ENCODE measurements at places on chromosomes 2 and 18.

GRCh38 chr2:150484461-150485021 lies 2.9 kb downstream of the RND3 start:
- DNase-seq: no peak

- DNase-seq: no peak
Observed at GRCh38 chr2:150142561-150142960, 344.9 kb downstream of the RND3 start.

GRCh38 chr2:15938803-15939555 lies 1.4 kb upstream of the MYCN start:
- no peak for DNase-seq

DNA sequence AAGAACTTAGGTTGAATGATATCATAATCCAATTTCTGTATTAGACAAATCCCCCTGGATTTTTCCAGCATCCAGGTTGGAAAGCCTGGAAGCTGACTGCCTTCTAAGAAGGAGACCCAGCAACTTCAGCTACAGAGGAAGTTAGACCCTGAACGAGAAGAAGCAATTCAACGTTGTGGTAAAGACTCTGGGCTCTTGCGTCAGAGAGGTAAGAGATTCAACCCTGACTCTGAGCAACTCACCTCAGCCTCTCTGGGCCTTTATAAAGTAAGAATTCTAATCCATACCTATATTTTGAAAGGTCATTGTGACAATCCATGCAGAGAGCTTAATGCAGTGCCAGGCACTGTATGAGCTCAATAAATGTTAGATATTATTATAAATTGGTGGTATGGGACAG lies 9.7 kb downstream of the E2F6 start:
- no peak for DNase-seq

DNA sequence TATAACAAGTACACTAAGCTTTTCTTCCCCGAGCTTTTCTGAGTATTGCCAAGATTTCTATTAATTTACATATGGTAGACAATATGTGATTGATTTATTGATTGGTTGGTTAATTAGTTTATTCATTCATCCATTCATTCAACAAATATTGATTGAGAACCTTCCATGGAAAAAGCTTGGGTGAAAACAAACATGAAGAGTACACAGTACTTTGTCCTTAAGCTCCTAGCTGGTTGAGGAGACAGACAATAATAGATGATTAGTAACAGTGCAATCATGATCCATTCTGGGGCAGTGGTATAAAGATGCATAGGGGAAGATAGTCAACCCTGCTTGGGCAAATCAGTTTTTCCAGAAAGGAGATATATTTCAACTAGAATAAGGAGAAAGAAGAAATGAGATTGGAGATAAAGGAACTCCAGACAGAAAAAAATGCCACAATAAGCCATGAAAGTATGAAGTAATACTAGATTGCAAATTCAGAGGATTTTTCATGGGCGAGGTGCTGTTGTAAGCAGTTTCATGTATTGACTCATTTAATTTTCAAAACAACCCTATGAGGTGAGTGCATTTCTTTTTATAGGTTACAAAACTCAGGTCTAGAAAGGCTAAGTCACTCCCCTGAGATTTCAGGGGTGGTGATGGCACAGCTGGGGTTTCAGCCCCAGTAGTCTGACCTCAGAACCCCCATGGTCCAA lies 129.5 kb downstream of the RND3 start:
- DNase-seq: no peak

DNA sequence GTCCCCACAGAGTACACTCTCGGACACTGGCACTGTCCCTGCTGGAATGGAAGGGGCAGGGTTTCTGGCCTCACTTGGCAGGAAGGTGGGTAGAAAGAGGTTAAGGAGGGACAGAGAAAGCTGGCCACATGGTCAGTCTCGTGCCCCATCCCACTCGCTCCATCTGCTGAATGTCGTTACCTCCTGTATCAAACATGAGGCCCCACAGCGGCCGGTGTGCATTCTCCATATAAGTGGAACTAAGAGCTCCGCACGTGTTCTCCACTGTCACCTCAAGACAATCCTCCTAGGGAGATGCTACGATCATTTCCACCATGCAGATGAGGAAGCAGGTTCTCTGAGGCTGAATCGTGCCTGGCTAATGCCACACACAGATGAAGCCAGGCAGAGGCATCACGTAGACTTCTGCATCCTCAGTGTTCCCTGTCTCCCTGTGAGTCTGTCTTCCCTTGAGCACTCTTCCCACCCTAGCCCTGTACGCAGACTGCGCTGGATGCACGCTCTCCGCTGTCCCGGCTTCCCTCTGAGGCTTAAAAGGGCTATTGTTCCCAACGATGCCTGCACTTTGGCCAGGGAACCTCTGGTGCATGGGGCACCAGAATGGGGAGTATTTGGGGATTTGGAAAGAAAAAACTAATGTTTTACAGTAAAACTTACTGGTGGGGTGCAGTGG lies 35.1 kb downstream of the MAL start:
- DNase-seq: peak; percentile 57

DNA sequence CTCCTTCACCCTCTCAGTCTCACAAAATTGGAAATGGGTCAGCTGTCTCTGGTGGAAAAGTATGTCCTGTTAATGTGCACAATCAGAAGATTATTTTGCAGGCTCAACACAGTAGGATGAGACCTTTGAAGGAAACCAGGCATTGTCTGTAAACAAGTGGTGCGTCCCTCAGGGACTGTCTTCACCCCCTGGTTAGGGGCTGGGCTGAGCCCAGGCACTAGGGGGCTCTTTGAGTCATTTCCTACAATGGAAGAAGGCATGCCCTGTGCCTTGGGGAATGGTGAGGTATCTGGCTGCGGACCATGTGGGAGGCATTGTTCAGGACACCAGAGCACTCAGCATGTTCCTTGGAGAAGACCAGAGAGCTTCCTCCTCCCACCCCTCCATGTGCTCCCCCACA lies 26.8 kb downstream of the PKDCC start:
- no peak for DNase-seq

DNA sequence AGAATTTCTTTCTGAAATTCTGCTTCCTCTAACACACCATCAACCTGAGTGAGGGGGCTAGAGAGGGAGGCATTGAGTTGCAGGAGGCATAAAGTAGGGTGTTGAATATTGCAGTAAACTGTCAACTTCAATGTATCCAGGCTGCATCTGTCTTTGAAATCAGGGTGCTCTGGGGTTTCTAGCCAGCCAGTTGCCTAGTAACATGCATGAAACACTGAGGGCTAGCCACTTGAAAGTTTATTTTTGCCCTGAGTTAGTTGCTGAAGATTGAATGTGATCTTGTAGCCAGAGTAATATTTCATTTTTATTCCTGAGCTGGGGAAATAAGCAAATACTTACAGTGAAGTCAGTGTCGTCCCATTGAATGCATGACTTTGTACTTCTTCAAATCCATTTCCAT lies 41.9 kb downstream of the LHCGR start:
- no peak for DNase-seq
